ENCODE measurements at places on chromosomes 3 and 15.

DNA sequence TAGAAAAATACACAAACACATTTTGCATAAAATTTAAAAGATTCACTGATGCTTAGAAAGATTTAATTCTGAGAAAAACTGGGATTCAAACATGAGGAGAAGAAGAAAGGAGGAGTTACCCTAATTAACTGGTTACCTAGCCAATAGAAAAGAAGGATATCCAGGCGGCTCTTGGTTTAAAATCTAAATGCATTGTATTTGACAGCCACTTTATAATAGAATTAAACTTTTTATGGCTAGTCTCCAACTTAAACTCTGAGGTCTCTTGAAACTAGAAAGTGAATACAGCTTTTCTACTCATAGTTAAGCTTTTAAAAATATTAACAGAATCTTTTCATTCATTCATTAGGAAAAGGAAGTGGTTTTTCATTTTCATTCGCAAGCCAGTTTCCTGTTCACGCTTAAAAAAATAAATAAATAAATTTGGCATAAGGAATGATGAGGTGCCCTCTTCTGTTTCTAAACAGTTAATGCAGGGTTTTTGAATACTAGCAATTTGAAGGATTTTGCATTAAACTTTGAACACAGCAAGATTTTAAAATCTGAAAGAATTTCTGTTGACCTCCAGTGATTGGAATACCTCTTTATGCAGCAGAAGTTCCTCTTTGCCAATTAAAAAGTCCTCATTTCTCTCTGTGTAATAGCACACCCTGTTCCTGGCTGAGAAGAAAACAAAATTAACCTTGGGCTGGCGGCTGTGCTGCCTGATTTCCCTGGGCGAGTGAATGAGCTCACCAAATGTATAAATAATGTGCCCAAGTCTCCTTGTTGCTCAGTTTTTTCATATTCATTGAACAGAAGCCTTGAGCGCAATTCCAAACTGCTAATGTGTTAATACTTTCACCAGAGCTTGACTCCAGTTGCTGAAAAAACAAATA, 105.1 kb downstream of the ZMAT3 start:
- DNase-seq: no peak

DNA sequence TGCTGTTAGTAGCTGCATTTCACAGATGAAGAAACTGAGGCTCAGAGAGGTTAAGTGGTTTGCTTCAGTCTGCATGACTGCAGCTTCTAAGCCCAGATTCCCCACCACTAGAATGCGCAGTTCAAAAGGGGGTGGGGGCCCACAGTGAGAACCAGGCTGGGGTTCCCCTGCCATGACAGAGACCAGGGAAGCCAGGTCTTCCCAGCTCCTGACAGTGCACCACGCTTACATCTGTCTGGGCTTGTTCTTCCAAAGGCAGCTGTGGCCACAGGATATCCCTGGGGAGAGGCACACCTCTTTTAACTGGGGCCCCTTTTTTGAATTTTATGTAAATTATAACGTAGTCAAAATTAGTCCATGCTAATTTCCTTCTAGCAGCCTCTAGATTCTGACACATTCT, 5.3 kb downstream of the PLEKHO2 start:
- DNase-seq: no peak

GRCh38 chr15:45401665-45402161, 23.4 kb upstream of the GATM start:
- no peak for DNase-seq

- DNase-seq: no peak
These were observed 18.5 kb downstream of the IGF1R start for GRCh38 chr15:98666841-98667240.

DNA sequence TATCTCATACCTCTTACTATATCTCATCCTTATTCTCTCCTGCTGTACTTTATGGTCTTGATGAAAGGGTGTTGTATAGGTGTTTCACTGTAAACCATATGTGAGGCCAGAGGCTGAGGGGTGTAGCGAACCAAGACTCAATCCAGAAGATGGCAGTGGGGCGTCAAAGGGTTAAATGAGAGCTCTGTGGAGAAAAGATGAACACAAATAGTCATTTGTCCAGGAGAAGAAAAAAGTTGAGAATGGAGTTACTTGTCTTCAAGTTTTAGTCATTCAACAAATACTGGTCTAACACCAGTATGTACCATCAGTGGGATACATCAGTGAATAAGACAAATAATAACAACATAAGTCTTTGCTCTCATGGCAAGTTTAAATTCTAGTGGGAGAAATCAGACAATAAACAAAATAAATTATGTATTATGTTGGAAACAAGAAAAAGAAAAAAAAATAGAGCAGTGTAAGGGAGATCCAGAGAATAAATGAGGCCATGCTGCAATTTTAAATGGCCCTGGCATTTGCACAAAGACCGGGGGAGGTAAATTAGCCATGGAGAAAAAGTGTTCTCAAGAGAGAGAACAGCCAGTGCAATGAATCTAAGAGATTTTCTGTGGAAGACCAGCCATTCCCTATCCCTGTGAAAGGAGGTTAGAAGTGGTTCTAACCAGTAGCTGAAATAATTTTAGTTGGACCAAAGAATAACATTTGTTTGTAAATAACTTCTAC, 77.0 kb upstream of the UMPS start:
- DNase-seq: no peak

GRCh38 chr3:125403789-125404188, 28.7 kb upstream of the ZNF148 start:
- no peak for DNase-seq

- DNase-seq: no peak
These were observed 1.7 kb downstream of the SPCS1 start for GRCh38 chr3:52707585-52707984.

GRCh38 chr15:85854345-85855097, 59.8 kb upstream of the KLHL25 start:
- DNase-seq: peak; percentile 91

DNA sequence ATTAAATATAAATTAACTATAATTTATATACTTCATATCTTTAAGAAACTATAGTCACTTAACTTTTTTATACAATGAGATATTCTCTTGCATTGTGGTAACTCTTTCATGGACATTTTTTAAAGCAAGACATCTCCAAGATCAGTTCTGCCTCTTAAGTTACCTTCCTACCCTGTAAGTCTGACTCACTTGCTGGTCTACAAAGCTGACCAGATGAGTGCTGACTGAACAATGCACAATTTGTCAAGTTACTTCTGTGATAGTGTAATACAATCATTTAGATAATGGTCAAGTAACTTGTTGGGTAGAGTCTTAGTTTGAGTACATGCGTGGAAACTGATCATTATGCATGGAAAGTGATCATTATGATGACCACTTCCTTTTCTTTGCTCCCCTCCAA, 145.9 kb downstream of the MEIS2 start:
- no peak for DNase-seq

GRCh38 chr15:57509126-57509525, 82.6 kb upstream of the MYZAP start:
- no peak for DNase-seq

GRCh38 chr3:169137943-169138342, 525.6 kb downstream of the MECOM start:
- DNase-seq: no peak

GRCh38 chr3:29456901-29457300, 176.0 kb downstream of the RBMS3 start:
- no peak for DNase-seq

DNA sequence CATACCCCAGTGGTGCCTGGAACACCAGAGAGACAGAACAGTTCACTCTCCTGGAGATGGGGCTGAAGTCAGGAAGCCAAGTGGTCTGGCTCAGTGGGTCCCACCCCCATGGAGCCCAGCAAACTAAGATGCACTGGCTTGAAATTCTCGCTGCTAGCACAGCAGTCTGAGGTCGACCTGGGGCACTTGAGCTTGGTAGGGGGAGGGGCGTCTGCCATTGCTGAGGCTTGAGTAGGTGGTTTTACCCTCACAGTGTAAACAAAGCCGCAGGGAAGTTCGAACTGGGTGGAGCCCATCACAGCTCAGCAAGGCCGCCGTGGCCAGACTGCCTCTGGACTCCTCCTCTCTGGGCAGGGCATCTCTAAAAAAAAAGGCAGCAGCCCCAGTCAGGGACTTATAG, 272.0 kb downstream of the KLF13 start:
- DNase-seq: no peak

GRCh38 chr3:17157713-17158112, 273.0 kb downstream of the PLCL2 start:
- DNase-seq: peak; percentile 95

GRCh38 chr3:154977666-154978065, 102.5 kb upstream of the MME start:
- no peak for DNase-seq

GRCh38 chr3:127565711-127566110, 24.8 kb downstream of the TPRA1 start:
- peak; percentile 50 for DNase-seq

DNA sequence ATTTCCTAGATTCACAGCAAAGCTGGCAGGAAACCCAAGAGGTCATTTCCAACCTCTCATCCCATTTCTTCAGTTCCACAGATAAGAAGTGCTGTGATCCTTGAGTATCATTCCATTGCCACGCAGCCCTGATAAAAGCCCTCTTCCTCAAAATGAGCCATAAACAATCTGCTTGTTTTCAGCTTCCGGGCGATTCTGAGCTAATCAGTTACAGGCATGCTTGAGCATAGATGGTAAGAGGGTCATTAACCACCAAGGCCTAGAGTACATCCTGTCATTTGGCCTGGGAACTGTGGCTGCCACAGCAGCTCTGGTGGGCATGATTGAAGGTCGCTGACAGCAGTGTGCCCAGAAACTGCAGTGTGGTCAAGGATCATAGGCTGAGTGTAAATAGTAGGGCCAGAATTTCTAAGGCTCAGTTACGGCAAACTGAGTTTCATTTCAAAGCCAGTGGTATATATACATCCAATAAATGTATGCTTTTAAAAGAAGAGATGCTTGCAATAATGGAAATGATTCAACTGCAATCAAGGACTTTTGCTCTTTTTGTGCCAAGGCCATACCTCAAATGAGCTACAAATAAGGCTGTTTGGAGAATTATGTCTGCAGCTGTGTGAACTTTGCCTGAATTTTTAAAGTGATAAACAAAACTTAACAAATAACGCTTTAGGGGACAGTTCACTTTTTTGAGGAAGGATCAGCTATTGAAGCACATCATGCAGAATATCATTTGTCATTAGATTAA, 47.3 kb downstream of the P3H2 start:
- DNase-seq: no peak

DNA sequence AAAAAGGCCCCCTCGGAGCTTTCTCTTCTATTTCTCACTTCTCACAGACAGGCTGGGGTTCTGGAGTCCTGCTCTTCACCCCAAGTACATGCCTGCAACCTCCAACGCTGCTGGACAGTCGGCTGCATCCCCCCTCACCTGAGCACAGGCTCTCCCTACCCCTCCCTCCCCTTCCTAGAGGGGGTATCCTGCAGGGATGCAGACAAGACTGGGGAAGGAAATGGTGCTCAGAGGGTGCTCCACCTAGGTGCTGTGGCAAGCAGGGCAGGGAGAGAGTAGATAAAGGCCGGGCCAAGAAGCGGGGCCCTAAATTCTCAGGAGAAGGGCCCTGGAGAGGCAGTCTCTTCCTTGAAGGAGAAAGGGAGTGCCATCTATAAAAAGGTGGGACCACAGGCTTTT, 7.0 kb upstream of the STRA6 start:
- no peak for DNase-seq

DNA sequence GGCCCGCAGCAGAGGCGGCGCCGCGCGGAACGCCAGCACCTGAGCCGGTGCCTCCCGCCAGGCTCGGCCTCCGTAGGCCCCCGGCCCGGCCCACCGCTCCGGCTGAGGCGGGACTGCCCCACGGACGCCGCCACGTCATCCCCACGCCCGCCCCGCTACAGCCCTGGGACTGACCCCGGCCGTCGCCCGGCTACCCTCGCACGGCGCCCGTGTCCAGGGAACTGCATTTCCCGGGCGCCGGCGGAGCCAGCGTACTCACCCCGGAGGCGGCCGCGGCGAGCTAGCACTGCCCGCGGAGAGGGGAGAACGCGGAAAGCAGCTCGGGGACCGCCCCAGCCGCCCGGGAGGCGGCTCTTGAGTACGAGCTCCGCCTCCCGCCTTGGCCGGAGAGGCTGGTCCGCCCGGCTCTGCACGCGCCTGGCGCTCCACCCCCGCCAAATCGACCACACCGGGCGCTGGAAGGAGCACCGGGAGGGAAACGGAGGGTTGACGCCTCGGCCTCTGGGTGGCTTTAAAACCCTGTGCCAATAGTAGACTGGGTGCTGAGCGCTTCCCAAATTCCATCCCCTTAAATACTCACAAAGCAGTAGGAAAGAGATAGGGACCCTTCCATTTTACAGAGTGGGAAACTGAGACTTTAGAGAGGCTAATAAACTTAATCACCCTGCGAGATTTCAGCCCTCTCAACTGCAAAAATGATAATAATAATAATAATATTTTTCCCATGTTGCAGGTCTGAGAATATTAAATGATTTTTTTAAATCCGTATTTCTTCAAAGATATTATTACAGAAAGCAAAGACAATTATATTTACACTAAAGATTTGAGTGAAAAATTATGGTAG, at the start of gene B4GALT4:
TSS of gene B4GALT4 (minus strand) at position 288 of the 844 bp plus-strand sequence. CDS start 10,779 bp downstream, outside the sequence.
- peak; percentile 98 for DNase-seq

DNA sequence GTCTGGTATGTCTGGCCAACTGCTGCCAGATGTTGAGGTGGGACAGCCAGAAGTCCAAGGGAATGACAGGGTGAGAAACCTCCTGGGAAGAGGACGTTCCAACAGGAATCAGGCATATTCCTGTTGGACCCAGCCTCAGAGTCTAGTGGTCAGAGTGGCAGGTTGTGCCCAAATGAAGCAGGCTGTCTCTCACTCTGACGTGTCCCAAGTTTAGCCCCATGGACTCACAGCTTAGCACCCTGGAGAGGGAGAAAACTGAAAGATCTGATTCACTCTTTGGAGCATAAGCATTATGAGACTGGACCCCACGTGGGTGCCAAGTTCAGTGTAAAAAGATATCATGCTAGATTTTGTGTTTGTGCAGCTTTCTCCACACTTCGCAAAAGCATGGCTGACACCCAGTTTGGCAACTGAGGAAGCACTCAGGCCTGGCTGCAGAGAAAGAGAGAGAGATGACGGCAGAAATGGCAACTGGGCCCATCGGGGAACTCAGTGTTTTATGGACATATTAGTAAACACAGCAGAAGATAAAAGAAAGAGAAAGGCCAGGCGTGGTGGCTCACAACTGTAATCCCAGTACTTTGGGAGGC, 88.2 kb upstream of the LMCD1 start:
- DNase-seq: no peak

- no peak for DNase-seq
These were observed 1121.2 kb downstream of the SI start for GRCh38 chr3:163957072-163957471.

GRCh38 chr15:74173380-74174218, at the start of gene ISLR:
Gene ISLR (plus strand): TSS chr15:74173710. CDS start chr15:74174859, 1,149 bp downstream.
- peak; percentile 90 for DNase-seq

- no peak for DNase-seq
These were observed 246.2 kb downstream of the LRTM1 start for GRCh38 chr3:54681706-54682105.

- no peak for DNase-seq
These were observed 424.8 kb upstream of the TGFBR2 start for GRCh38 chr3:30181581-30181980.

GRCh38 chr3:188239577-188239976, 85.6 kb downstream of the LPP start:
- no peak for DNase-seq

DNA sequence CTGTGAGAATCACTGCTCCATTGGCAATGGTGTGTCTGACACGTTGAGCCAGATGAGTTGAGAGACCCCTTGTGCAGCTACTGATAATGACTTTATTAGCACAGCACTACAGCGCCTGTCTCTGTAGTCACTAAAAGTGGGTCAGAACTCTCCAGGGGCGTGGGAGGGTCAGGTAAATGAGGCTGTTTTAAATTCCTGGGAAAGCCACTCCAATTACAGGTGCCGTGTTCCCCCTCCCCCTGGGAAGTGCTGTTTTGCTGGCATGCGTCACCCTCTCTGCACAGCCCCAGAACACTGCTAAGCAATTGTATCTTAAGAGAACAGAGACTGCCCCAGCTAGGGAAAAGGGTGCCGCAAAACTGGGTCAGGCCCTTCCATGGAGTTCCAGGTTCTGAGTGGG, 21.5 kb upstream of the CPNE9 start:
- no peak for DNase-seq

Data from osteoblast (primary cell).